NCI-H524 treated with DMSO at 0.1 percent for 48 hours (cell line): ENCODE measurements at places on chromosomes 4 and X.

GRCh38 chr4:125838924-125839323, 524.2 kb downstream of the FAT4 start:
- DNase-seq = no peak

- DNase-seq = no peak
Observed at GRCh38 chr4:154569028-154569427, 6.2 kb downstream of the FGB start.

DNA sequence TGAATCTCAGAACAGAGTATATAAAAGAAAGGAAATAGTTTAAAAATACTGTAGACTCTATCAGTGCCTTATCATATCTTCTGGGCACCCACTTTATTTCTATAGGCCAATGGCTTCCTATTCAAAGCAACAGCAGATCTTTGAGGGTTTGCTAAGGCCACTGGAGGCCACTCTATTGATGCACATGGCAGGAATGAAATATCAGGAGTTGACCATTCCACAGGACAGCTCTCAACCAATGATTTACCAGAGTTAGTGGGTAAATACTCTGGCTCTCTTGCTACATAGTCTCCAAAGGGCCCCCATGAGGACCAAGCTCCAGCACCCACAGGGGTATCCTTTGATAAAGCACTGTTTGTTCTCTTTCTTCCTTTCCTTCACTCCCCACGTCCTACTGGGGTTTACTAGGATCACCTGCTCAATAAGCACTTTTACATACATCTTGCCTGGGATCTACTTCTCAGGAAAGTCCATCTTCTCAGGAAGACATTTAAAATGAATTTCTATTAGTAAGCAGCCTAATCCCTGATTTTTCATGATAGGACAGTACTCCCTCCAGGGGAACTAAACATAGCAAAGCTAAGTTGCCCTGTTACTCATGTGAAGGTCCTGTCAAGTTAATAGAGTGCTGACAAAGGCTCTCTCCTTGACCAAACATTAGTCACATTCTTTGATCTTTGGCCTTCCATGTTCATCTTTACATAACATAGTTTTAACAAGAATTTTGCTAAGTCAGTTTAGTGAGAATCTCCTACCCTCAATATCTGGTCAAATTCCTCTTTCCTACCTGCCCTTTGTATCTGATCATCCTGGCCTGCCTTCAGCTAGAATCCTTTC, 459.7 kb downstream of the GRXCR1 start:
- no peak for DNase-seq

DNA sequence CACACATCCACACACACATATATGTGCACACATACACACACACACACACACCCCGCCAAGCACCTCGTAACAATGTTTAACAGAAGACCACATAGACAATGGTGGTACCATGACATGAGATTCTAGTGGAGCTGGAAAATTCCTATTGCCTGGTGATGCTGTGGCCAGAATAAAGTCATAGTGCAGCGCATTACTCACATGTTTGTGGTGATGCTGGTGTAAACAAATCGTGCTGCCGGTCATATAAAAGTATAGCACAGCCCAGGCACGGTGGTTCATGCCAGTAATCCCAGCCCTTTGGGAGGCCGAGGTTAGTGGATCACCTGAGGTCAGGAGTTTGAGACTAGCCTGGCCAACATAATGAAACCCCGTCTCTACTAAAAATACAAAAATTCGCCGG, 275.2 kb downstream of the TRIML1 start:
- no peak for DNase-seq

DNA sequence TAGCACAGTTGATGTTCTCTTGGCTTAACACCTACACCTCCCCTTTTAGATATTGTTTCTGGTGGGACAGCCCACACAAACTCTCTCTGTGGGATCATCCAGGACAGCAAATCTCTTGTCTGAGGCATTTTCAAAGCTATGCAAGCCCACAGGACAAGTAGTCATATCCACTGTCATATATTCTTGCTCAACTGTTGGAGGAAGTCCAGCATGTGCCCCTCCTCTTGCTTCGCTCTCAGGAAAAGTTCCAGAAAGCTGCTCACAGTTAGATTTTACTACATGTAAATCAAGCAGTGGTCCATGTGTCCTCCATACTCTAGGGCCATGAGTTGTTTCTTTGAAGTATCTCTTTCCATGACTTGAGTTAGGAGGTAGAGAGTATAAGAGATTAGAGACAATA, 260.7 kb downstream of the INPP4B start:
- DNase-seq = no peak

DNA sequence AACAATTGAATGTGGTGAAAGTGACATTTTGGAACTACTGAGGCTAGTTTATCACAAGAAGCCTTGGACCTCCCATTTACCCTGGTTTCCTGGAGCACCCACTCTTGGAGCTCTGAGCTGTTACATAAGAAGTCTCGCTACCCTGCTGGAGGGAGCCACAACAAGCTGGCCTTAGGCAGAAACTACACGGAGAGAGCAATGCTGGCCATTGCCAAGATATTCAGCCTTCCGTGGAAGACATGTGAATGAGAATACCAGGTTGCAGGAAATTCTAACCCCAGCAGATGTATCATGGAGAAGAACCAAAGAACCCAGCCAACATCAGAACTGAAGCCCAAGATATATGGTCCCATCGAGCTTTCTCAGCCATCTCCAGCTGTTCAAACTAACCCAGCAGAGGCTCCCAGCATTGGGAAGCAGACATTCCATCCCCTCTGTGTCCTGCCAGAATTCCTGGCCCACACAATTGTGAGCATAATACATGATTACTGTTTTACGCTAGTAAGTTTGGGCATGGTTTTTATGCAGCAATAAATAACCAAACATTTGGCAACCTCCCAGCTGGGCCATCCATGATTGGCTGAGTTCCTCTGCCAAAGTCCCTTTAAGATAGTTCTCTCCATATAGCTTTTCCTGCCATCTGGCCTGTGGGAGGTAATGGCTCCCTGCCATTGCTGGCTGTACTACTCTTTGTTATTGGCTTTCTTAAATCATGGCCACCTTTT, 17.9 kb upstream of the PDE5A start:
- DNase-seq = no peak

DNA sequence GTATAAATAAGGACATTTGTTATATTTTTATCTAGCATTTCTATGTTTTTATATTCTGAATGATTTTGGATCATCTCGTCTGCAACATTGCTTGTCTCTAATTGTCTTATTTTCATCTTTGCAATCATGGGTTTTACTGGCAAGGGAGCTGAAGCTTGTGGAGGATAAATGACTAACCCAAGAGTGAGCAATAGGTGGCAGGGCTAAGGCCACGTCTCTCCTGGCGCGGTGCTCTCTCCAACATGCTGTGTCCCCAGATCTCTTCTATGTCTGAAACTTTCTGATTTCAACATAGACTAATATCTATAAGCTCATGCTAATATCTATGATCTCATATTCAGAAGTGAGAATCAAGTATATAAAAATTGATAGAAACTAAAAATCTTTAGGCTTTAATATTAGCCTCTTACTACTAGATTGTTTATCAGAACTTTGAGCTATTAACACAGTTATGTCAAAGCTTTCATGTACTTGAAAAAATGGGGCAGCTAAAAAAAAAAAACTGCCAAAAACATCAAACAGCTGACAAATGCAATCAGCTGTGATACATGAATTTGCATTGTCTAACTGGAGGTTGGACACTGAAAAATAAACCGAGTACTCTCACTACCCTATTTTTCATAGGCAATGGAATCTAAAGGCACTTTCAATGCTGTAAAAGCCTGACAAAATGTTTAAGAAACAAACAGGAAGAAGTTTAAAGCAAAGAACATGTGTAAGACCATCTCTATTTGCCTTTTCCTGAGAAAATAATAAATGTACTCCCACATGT, 169.2 kb downstream of the TMA16 start:
- DNase-seq = no peak

DNA sequence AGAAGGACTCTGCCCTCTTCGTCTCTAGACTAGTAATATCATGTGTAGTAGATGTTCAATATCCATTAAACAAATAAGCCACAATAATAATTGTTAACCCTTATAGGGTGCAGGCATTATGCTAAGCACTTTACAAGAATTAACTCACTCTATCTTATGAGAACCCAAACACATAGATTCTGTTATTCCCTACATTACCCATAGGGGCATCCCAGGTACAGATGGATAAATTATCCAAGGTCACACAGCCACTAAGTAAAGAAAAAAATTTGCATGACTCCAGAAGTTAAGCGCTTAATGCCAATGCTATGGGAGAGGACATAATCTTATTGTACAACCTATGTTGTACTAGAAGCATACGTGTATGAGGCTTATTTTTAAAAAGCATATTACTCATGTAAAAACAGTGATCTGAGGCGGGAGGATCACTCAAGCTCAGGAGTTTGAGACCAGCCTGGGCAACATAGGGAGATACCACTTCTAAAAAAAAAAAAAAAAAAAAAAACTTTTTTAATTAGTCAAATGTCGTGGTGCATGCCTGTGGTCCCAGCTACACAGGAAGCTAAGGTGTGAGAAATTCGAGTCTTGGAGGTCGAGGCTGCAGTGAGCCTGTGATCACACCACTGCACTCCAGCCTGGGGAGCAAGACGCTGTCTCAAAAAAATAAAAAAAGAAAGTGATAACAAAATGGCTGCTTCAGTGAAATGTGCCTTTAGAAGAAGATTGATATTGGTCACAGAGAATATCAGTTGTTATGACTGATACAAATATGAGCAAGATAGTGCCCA, 13.6 kb downstream of the LDB2 start:
- DNase-seq = no peak

GRCh38 chr4:166335256-166335938, 462.4 kb downstream of the TLL1 start:
- DNase-seq = no peak

DNA sequence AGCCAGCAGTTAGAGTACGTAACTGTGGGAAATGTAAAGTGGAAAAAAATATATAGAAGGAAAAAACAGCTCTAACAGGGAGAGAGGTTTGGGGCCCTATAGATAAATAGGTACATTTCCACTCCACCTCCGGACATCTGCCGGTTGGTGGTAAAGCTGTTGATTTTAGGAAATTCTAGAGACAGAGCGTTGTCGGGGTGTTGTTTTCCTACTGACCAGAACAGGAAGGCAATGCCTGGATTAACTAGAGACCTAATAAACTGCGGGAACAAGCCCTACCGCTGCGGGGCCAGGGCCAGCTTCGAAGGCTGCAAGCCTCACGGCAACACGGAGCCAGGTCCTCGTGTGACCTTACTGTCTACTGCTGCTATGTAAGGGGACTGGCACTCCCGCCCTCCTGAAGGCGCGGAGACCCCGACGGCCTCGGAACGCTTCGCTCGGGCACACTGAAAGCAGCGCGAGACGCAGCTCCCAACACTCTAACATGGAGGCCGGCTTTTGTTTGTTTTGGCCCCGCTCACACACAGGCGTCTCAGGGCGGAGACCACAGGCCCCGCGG, 702 bp upstream of the CDKN2AIP start:
- no peak for DNase-seq

GRCh38 chr4:76943790-76944189, 5.8 kb upstream of the SEPTIN11 start:
- no peak for DNase-seq

- no peak for DNase-seq
Observed at GRCh38 chr4:147326591-147326990, 154.3 kb upstream of the EDNRA start.

- no peak for DNase-seq
Observed at GRCh38 chr4:91914176-91914804, 389.5 kb upstream of the GRID2 start.

- no peak for DNase-seq
Observed at GRCh38 chrX:49858341-49858740, 20.9 kb upstream of the USP27X start.

GRCh38 chr4:97270051-97270450, 873.2 kb downstream of the STPG2 start:
- no peak for DNase-seq

GRCh38 chr4:170716868-170717267, 627.1 kb upstream of the AADAT start:
- DNase-seq = no peak

DNA sequence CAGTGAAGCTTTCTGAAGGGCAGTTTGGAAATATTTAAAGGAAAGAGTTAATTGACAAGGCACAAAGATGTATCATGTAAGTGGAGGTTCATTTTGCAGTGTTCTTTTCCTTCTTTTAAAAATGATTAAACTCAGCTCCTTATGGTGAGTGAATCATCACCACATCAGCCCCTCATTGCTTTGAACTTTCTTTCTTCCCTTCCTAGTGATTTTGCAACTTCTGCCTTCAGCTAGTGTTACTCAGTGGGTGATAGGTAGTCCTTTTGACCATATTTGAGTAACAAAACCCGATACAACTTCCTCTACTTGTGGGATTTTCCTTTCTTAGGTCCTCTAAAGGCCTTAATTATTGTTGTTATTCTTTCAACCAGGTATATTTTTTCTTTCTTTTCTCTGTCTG, 8.2 kb downstream of the ZCCHC4 start:
- no peak for DNase-seq

DNA sequence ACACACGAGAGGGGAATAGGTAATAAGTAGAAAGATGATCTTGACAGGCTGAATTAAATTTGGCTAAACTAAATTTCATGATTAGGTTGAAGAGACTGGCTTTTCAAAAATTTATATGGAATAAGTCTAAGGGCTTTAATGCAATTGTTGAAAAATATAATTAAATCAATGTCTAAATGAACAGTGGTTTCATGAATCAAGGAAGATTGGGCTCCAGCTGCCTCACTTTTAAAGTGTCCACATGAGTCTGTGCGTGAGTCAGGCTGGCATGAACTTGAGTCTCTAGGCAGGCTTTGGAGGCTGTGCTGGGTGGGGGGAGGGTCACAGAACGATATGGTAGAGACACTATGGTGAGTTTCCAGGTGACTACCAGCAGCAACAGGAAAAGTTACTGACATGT, 111.9 kb downstream of the SORBS2 start:
- no peak for DNase-seq

DNA sequence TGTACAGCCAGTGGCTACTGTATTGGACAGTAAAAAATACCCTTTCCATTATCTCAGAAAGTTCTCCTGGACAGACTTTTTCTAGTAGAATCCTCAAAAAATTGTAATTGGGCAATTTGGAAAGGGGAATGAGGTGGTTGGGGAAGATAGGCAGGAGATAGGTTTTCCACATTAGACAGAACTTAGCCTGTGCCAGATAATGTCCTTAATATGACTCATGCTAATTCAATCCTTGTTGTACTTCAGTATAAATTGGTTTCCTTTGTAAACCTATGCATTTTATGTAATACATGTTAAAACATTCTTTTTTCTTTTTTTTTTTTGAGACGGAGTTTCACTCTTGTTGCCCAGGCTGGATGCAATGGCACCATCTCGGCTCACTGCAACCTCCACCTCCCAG, 8.9 kb downstream of the EIF4E start:
- DNase-seq = no peak
